ENCODE measurements at places on chromosomes 2 and 18.

- no peak for DNase-seq
Observed at GRCh38 chr18:25240420-25240770, 111.6 kb downstream of the ZNF521 start.

- DNase-seq = no peak
Observed at GRCh38 chr2:134836986-134837385, 1.4 kb upstream of the ACMSD start.

GRCh38 chr2:20618886-20619521, 31.9 kb downstream of the HS1BP3 start:
- no peak for DNase-seq

GRCh38 chr2:210517264-210517663, 39.1 kb upstream of the CPS1 start:
- DNase-seq = no peak

DNA sequence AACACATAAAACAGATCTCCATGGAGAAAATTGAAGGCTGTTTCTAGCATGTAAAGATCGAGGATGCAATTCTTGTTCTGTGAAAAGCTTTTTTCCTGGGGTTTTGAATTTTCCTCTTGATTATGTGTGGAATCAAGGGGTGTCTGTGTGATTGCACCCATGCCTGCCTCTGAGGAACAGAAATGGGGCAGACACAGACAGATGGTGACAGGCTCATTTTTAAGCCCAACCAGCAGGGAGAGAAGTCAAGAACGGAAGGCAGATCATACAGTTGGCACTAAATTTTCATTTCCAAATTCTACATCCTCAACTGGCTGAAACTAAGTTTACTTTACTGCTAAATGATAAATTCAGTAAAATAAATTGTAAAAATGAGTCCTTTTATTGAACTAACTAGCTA, 1037.7 kb upstream of the KLHL29 start:
- DNase-seq = no peak

DNA sequence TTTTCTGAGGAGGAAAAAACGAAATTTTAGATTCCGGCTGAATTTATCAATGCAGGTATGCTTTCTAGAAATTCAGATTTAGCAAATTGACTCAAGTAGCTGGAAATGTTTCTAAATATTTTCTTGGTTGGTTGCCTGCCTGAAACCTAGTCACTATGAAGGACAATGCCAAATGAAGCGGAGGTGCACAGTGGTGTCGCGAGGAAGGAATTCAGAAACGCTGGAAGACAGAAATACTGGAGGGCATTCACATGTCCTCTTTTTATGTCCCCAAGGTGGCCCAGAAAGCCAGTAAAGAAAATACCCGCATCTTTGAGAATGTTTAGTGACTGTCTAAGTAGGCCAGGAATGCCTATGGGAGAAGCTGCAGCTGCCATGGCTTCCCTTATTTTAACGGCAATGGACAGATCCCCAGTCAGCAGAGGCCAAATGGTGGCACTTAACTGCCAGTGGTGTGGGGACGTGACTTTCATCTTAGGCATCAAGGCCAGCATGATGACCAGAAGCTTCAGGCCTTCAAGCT, 15.8 kb upstream of the EFR3B start:
- no peak for DNase-seq

- no peak for DNase-seq
Observed at GRCh38 chr2:117921520-117921919, 92.3 kb downstream of the CCDC93 start.

DNA sequence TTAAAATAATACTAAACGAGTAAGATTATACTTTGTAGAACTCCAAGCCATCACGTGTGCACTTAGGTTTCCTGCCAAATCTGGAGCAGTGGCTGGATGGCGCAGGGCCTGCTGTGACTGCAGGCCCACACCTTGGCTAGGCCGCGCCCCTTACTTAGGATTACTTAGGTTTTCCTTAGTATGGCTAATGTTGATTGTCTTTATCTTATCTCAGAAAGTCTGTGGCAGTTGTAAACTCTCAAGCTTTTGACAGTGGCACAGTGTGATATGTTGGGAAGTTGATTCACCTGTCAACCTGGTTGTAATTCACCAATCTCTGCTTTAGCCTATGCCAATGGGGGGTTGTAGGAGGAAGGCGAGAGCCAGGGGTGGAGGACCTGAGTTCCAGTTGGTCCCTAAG, 208.4 kb downstream of the ZNF407 start:
- no peak for DNase-seq

DNA sequence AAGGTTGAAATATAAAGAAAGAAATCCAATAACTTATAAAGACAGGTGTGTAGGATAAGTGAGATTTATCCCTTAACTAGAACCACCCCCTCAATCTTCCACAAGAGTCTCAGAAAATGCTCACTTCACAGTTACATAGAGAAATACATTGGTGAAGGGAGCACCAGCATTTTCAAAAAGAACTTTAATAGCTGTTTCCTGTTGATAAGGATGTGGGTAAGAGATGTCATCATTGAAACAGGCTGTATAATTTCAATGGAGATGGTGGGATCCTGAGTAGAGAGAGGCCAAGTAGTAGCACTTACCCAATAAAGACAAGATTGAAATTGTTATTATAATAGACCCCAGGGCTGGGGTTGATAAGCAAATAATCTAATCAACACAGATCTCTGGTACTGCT, 162.2 kb upstream of the TACR1 start:
- no peak for DNase-seq

GRCh38 chr2:235486729-235487128, 7.1 kb upstream of the AGAP1 start:
- no peak for DNase-seq

- no peak for DNase-seq
Observed at GRCh38 chr2:192091476-192091875, 103.3 kb downstream of the TMEFF2 start.

GRCh38 chr2:74089816-74090745, 57.6 kb downstream of the BOLA3 start:
- no peak for DNase-seq

DNA sequence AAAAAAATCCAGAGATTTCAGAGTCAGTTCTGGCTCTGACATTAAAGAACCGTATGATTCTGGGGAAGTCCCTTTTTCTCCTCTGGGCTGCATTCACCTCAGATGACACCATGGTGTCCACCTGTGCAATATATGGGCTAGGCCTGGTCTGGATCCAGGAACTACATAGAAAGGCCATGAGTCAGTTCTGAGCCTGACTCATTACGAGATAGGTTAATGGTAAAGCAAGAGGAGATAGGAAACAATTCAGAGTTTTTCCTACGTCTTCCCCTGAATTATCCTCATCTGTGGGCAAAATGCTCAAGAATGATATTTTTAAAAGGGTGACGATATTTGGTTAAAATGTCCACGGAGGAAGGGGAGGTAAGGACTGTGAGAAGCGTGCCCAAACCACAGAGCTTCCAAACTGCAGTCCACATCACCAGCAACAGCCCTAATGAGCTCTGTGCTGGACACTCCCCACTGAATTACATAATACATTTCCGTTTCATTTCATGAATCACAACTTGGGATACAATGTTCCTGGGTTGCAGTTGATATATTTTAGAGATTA, 180.1 kb upstream of the OSR1 start:
- no peak for DNase-seq

- DNase-seq = no peak
Observed at GRCh38 chr2:19540739-19541525, 182.5 kb upstream of the OSR1 start.

GRCh38 chr2:42335514-42336104, 25.4 kb downstream of the COX7A2L start:
- no peak for DNase-seq

DNA sequence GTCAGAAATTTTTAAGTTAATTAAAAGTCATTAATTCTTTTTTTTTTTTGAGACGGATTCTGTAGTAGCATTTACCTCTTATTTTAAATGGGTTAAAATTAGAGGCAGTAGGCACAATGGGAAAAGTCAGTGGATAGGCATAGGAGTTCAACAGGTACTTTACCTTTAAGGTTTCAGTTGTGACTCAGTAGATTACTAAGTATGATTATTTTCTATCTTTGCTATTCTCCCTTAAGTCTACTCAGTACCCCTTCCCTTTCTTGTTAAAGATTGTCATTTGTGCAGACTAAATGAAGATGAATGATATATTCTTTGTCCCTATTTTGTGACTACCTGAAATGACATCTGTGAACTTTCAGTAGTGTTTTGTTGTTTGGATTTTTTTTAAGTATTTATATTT, 19.7 kb downstream of the CCNYL1 start:
- DNase-seq = no peak

- no peak for DNase-seq
Observed at GRCh38 chr2:12412898-12413305, 303.8 kb upstream of the TRIB2 start.

GRCh38 chr2:31956312-31956711, 54.5 kb downstream of the MEMO1 start:
- no peak for DNase-seq
